ENCODE measurements at places on chromosomes 6 and 20.

DNA sequence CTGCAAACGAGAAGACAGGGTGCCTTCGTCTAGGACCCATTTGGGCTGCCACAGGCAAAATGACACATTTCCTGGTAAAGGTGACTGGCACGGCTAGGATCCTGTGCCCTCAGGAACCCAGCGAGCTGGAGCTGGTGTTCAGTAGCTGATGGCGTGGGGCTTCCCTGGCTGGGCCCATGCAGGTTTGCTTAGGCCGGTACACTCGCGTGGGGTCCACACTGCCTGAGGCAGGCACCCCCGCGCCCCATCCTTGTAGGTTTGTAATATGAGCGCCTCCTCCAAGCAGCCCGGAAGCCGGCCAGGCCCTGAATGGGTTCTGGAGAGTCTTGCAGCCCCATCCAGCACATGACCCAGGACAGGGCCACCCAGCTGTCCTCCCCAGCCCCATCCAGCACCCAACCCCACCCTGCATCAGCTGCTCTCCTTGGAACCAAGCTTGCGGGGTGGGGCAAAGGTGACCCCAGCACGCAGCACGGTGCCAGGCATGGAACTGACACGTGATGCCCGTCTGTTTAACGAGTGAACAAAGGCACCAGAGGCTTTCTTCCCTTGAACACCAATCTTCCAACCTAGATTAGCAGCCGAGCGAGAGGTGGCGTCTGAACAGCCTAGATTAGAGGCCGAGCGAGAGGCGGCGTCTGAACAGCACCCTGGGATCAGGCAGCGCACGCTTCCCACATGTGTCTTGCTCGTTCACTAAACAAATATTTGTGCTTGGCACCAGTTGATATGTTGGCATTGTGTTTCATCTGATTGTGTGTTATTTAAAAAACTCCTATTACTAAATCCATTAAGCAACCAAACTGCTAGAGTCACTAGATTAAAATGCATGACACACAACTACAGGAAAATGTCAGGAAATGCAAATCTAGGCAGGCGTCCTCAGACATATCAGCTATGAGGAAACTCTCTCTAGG lies 112.1 kb downstream of the DLL1 start:
- DNase-seq: no peak

DNA sequence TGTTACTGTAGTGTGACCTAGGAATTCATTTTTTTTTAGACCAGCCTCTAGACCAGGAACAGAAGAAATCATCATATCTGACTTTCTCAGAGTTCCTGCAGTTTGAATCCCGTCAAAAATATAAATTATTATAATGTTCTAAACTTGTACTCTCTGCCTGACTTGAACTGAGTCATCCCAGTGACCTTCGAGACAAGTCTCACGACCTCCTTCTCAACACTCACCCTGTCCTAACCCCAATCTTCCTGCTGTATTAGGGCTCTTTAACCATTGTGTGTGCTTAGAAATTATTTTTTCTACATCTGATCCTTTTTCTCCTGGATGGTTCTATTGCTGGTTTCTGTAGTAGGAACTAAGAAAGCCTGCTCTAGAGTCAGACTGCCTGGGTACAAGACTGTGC lies 21.5 kb downstream of the ADGRF5 start:
- no peak for DNase-seq

DNA sequence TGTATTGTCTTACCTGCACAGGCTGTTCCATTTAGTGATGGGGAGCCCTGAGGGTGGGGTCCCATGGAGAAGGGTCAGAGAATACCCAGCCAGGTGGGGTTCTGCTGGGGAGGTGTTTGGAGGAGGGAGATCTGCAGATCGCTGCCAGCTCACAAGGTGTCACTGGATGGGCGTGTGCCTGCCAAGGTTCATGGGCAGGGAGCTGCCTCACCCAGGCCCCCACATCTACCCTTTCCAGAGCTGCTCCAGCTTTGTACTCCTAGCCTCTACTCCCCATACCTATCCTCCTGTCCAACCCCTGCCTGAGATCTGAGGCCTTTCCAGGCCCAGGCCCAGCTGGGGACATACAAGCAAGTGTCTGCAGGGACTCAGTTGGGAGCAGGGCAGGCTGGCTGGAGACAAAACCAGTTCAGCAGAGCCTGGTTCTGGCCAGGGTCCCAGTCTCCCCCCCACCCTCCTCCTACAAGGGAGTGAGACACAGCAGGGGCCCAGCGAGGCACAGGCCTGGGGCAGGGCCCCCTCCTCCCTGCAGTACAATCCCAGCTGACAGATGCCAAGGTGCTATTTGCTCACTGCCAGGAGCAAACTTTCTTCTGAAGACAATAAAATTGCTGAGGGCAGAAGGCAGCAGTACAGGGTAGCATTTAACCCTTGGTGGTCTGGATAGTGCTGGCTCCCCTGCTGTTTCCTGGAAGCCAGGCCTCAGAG lies 19.7 kb downstream of the SPDEF start:
- DNase-seq: no peak

- DNase-seq: no peak
Measured at GRCh38 chr6:105620878-105621277, 218.0 kb upstream of the PREP start.

DNA sequence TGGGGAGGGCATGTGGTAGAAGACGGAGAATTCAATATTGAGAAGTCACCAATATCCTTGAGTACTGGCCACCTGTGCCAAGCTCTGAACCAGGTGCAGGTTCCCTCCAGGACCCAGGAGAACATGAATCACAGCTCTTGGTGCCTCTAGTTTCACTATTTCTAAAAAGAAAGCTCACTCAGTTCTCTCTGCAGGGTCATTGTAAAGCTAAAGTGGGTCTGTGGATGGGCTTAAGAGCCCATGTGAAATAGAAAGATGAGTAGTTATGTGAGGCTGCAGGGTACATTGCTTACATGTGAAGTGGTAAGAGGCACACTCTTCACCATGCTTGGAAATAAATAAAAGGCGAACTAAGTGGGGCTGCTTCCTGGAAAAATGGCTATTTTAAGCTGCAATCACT lies 43.6 kb downstream of the ZNF831 start:
- no peak for DNase-seq

DNA sequence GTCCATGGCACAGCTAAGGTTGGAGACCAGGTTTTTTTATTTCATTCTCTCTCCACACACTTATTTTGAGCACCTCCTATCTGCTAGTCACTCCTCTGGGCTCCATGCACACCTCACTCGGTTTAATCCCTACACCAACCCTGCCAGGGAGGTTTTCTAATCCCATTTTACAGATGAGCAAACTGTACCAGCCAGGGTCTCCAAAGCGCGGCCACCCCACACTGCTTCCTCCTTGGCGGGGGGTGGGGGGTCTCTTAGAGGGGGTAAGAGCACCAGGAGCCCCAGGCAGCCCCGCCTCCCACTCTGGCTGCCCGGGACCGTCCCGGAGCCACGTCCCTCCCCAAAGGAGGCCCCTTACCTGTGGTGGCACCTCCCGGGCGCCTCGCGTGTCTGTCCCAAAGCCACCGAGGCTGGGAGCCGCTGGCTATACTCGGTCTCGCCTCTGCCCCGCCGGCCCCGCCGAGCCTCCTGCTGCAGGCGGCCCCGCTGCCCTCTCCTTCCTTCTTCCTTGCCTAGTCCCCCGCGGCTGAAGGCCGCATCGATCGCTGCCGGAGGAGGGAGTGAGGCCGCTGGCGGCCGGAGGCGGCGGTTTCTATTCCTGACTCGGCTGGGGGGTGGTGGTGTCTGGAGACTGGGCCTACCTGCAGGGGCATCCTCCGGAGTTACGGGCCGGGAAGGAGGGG lies at the start of gene KCNS1:
Gene KCNS1, minus strand, starts transcription at position 565 of the 683 bp plus-strand sequence. CDS start 1,891 bp downstream, outside the sequence.
- DNase-seq: peak; percentile 33

DNA sequence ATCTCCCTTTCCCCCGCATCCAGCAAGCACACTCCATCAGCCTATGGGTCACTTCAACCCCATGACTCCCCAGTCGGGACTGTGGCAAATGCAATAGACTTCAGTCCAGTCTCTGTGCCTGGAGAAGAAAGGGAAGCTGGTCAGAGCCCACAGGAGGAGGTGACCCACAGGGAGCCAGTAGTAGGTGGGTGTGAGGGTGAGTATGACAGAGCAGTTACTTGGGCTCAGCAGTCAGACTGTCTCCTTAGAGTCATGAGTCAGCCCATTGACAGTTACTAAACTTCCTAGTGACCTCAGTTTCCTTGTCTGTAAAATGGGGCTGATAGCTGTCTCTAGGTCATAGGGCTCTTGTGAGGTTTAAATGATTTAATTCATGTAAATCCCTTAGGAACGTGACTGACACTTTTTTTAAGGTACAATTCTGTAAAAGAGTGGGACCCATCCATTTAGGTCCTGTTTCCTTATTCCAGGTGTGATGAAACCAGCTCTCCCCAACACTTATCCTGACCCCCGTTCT lies 33.9 kb upstream of the HLA-C start:
- peak; percentile 90 for DNase-seq

- no peak for DNase-seq
Measured at GRCh38 chr20:52130406-52130805, 61.2 kb downstream of the ZFP64 start.

GRCh38 chr6:90365565-90366219 lies 69.0 kb upstream of the BACH2 start:
- DNase-seq: no peak

DNA sequence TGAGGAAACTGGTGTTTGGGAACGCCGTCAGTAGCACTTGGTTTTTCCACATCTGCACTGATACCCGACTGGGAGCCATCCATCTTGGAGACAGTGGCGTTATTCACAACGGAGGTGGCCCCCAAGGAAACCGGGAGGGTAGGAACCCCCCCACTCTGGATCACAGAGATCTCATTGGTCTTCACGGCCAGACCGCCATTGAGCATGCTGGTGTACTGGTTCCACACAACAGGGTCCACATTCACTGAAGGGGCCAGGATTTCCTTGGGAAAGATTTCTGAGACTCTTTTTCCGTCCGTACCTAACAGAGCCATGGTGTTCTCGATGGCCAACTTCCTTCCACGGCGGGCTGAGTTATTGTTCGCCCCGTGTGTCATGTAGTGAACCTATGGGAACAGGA lies 16.1 kb upstream of the ATP9A start:
- no peak for DNase-seq

- DNase-seq: no peak
Measured at GRCh38 chr20:48703107-48703506, 124.7 kb downstream of the PREX1 start.

DNA sequence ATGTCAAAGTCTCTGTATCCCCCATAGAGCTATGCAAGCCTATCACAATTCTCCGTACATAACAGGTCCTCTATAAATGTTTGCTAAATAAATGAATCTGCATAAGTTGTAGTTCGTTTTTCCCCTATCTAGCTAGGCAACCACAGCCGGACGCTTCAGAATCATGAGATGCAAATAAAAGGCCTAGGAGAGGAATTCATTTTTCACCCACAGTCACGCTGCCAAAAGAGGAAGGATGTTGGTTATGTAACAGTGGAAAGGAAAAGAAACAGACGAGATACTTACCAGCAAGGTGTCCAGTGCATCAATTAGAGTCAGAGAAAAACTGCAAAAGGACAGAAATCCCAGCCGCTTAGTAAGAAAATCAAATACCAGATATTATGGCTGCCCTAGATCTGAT lies 2.4 kb downstream of the EDEM2 start:
- peak; percentile 92 for DNase-seq

DNA sequence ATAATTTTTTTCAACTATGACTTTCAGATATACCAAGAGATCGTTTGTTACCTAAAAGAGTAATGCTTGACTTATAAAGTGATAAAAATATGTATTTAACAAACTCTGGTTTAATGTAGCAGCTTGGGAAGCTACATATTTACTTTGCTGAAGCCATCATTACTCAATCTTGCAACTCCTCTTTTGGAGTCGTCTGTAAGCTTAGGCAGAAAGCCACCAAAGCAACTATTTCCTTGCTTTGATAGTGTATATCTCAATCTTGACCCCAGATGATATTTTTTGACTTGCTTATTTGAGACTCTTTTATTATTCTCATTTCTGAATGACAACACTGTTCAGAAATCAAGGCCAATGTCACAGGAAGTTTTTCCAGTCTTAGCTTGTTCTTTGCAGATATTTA lies 183.0 kb downstream of the SAMD5 start:
- DNase-seq: no peak

DNA sequence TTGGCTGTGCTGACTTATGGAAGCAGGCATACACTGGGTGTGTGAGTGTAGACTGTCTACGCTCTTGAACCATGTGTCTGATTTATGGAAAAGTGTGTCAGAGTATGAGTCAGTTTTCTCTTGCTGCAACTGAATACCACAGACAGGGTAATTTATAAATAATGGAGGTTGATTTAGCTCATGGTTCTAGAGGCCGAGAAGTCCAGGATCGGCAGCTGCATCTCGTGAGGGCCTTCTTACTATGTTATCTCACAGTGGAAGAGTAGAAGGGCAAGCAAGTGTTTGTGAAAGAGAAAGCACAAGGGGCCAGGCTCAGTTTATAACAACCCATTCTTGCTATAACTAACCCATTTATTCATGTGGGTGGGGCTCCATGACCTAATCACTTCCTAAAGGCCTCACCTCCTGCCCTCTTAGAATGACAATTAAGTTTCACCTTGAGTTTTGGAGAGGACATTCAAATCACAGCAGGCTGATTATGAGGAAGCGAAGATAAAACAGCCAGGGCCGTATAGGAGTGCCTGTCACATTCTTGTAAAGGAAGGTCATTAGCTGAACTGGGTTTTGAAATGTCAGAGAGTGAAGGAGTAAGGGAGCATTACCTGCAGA lies 6.7 kb downstream of the GPR31 start:
- peak; percentile 53 for DNase-seq

GRCh38 chr6:89007209-89008000 lies 44.0 kb upstream of the RNGTT start:
- DNase-seq: peak; percentile 54

- no peak for DNase-seq
Measured at GRCh38 chr20:61571916-61572711, 320.1 kb downstream of the CDH4 start.

DNA sequence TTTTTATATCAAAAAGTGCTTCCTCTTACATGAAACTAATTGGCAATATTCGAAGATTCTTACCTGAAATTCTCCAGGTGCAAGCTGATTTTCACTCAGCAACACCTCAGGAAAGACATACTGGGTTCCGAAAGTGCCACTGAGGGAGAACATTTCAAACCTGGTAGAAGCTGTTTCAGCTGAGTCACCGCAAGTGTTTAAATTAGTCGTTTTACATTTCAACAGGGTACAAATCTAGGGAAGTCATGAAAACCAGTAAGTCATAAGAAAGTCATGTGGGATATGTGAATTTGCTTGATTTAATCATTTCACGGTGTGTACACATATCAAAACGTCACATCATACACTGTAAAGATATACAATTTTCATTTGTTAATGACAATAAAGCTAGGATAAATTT lies 25.3 kb upstream of the TAAR1 start:
- peak; percentile 52 for DNase-seq

DNA sequence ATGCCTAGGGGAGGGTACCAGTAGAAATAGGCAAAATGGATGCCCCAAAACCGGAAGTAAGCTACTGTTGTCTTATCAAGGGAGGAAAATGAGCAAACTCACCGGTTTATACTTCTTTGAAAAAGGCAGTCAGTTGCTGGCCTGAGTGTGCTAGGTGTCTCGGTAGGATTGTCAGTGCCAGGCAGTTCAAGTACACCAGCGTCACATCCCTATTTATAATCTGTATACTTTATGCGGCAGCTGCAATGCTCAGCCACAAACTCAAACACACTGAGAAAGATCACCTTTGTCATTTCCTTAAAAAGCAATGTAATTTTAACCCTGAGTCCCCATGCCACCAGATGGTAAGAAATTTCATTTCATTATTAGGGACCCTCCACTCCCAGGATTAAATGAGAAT lies 196.2 kb downstream of the EYA2 start:
- no peak for DNase-seq
